Naive thymus-derived CD8-positive, alpha-beta T cell (primary cell): ENCODE measurements at places on chromosomes 5 and 9.

GRCh38 chr5:138095100-138095907, 11.5 kb downstream of the WNT8A start:
- H3K4me1 ChIP-seq: peaks cover 36% of the 10 kb centered on the region
- no peak overlapping the region for H3K4me3 ChIP-seq
- H3K27me3 ChIP-seq: peaks cover 9% of the 10 kb centered on the region
- no peaks in the 10 kb centered on the region for H3K36me3 ChIP-seq
- H3K27ac ChIP-seq: peak overlapping the region; percentile 7

- DNase-seq: no peak
- H3K4me1 ChIP-seq: no peaks in the 10 kb centered on the region
- peaks cover 21% of the 10 kb centered on the region for H3K27me3 ChIP-seq
- no peak overlapping the region for H3K4me3 ChIP-seq
Measured at GRCh38 chr5:169050636-169051035, 250.3 kb downstream of the SLIT3 start.

DNA sequence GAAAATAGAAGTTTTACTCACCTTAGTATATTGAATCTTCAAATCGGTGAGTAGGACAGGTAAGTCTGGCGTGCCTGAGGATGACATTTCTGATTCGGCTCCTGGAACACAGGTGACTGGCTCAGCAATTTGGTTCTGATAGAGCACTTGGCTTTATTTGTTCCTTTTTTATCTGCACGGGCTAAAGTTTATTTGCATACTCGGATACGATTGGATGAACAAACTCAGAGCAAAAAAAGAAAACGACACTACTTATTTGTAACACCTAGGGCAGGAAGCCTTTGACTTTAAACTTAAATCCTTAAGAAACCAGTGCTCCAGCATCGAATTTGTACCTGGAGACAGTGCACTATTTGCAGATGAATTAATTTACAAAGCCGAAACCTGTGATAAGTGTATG, at the start of gene ALDH1A1:
TSS of gene ALDH1A1 (minus strand) at position 140 of the 400 bp plus-strand sequence. CDS start at position 87, 53 bp downstream.
- H3K27ac ChIP-seq: no peak within 1 kb of the TSS
- no peak within 1 kb of the TSS for H3K4me3 ChIP-seq
- H3K4me1 ChIP-seq: peaks cover 27% of the 10 kb centered on the region
- peaks cover 19% of the 10 kb centered on the region for H3K27me3 ChIP-seq

DNA sequence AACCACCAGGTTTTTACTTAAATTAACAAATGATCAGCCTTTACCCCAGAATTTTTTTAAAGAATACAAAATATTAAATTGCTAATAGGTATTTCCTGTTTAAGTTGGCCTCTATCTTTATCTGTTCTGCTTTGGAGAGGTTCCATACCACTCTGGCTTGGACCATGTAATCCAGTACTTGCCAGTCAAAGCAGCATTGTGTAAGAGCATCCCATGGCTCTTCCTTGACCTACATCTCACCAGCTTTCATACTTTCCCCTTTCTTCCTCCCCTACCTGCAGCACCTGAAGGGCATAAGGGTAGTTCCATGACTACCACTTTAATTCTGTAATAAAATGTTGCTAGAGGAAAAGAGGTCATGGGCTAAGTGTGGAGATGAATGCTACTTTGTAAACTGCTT, 140.8 kb upstream of the MTAP start:
- DNase-seq: no peak
- H3K4me3 ChIP-seq: no peak overlapping the region
- no peak overlapping the region for H3K27ac ChIP-seq
- no peaks in the 10 kb centered on the region for H3K36me3 ChIP-seq
- no peaks in the 10 kb centered on the region for H3K27me3 ChIP-seq
- H3K4me1 ChIP-seq: no peaks in the 10 kb centered on the region

- H3K4me3 ChIP-seq: no peak overlapping the region
- H3K27me3 ChIP-seq: no peaks in the 10 kb centered on the region
- H3K27ac ChIP-seq: no peak overlapping the region
- no peaks in the 10 kb centered on the region for H3K4me1 ChIP-seq
- H3K36me3 ChIP-seq: no peaks in the 10 kb centered on the region
- no peak for DNase-seq
Measured at GRCh38 chr5:166834246-166834645, 1457.2 kb upstream of the WWC1 start.

- H3K4me1 ChIP-seq: no peaks in the 10 kb centered on the region
- DNase-seq: no peak
- H3K27me3 ChIP-seq: no peaks in the 10 kb centered on the region
Measured at GRCh38 chr9:29456940-29457339, 1883.7 kb upstream of the C9orf72 start.

DNA sequence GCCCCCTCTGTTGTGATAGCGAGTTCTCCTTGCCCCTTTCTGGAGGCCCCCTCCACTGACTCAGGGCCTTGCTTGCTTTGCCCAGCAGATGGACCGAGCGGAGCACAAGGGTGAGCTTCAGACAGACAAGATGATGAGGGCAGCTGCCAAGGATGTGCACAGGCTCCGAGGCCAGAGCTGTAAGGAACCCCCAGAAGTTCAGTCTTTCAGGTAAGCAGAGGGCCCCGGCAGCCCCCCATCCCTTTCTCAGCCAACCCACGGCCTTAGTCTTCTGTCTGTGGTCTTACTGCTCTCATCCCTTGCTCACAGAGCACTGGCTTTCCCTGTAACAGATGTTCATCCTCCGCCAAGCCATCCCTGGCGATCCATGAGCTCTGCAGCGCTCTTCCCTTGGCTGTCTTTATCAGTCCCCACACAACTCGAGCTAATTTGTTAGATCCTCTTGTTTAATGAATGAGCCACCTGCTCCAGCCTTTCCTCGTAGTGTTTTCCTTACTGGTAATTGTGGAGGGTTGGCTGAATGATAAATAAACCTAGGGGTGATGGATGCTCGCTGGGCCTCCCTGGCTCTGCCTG, 18.4 kb upstream of the RARS1 start:
- H3K27me3 ChIP-seq: peaks cover 22% of the 10 kb centered on the region
- no peak overlapping the region for H3K4me3 ChIP-seq
- no peak overlapping the region for H3K27ac ChIP-seq
- no peaks in the 10 kb centered on the region for H3K36me3 ChIP-seq

GRCh38 chr5:131148835-131149234, 16.2 kb downstream of the HINT1 start:
- DNase-seq: no peak
- no peaks in the 10 kb centered on the region for H3K36me3 ChIP-seq
- no peak overlapping the region for H3K4me3 ChIP-seq
- H3K4me1 ChIP-seq: peaks cover 2% of the 10 kb centered on the region

DNA sequence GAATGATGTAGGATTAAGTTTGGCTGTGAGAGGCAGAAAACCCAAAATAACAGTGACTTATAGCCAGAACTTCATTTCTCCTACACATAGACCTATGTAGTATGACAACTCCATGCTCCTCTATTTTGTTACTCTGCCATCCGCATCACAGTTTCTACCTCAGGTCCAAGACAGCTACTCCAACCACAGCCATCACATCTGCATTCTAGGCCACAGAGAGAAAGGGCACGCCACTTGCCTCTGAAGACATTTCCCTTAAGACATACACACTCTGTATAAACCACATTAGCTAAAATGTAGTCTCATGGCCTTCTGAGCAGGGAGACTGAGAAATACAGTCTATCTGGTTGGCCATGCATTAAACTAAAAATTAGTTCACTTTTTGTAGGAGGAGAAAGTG, 10.0 kb downstream of the SPINK4 start:
- no peaks in the 10 kb centered on the region for H3K4me1 ChIP-seq
- peaks cover 41% of the 10 kb centered on the region for H3K36me3 ChIP-seq
- H3K27ac ChIP-seq: no peak overlapping the region
- H3K4me3 ChIP-seq: no peak overlapping the region
- H3K27me3 ChIP-seq: no peaks in the 10 kb centered on the region
- no peak for DNase-seq

DNA sequence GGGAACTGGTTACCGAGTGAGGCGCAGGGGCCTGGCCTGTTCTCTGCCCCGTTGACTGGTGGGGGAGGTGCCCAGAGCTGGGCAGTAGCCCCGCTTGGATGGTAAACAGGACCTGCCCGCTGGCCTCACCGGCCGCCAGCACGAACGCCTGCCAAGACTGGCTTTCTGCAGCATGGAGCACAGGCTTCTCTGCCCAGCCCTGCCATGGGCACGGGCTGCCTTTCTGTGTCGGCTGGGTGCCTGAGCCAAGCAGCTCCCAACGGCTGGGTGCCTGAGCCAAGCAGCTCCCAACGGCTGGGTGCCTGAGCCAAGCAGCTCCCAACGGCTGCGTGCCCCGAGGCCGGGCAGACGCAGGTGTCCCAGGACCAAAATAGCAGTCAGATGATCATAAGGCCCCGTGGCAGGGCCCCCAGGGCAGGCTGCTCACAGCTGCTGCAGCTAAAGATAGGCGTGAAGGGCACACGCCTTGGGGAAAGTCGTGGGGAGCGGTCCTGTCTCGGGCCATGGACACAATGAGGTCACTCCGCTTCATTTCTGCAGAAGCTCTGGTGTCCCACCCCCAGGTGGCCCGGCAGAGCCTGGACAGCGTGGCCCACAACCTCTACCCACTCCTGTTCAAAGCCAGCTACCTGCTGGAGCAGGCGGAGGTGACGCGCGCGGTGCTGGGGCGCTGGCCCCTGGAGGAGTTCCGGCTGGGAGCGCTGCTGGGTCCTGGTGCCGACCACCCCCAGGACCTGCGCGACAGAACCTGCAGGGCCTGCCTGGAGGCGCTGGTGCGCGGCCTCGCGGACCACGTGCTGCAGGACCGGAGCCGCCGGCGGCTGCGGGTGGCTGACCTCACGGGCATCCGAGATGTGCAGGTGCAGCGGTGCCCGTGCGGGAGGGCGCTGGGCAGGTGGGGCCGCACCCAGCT, at the start of gene LRRC14B:
TSS of gene LRRC14B (plus strand) at position 460 of the 913 bp plus-strand sequence. CDS start at position 504, 44 bp downstream.
- peaks cover 16% of the 10 kb centered on the region for H3K4me1 ChIP-seq
- no peak for DNase-seq
- H3K4me3 ChIP-seq: peak within 1 kb of the TSS; percentile 22
- H3K27ac ChIP-seq: no peak within 1 kb of the TSS
- peaks cover 6% of the 10 kb centered on the region for H3K27me3 ChIP-seq

- no peak overlapping the region for H3K4me3 ChIP-seq
- no peak for DNase-seq
- H3K36me3 ChIP-seq: no peaks in the 10 kb centered on the region
- no peaks in the 10 kb centered on the region for H3K4me1 ChIP-seq
- H3K27ac ChIP-seq: no peak overlapping the region
Measured at GRCh38 chr9:88684845-88685244, 149.9 kb downstream of the NXNL2 start.

GRCh38 chr5:82793808-82794419, 283.3 kb downstream of the TMEM167A start:
- H3K36me3 ChIP-seq: no peaks in the 10 kb centered on the region
- peak; percentile 19 for DNase-seq
- no peak overlapping the region for H3K4me3 ChIP-seq
- H3K27ac ChIP-seq: no peak overlapping the region

DNA sequence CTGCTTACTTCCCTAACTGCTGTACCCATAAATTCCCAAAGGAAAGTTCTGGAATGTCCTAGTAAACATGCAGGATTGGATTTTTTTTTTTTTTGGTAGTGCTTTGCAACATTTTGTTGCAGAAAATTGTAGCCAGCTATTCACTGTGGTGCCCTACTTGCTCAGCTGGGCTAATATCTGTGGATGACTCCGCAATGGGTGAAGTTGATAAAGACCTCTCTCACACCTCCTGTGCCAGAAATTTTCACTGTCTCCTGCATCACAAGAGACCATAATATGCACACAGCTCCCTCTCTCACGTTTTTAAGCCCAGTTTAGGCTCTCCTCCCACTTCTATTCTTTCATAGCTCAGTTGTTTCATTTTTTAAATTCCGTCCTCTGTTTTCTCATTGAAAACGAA, 136.5 kb upstream of the C6 start:
- no peaks in the 10 kb centered on the region for H3K36me3 ChIP-seq
- H3K4me3 ChIP-seq: no peak overlapping the region
- DNase-seq: no peak
- no peaks in the 10 kb centered on the region for H3K4me1 ChIP-seq

DNA sequence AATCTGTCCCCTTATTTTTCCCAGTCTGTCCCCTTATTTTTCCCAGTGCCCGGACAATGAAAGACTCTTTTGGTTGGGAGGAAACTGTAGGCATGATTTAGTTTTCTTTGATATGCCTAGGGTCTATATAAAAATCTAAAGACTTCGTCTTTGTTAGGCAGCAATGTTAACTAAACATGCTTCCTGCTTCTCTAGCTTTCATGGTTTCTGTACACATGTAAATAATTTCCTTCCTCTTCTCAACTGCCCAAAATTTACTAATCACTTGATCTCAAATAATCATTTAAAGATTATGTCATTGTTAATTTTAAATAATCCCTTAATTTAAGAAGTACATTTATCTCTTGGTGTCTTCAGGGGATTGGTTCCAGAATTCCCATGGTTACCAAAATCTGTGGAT, 47.8 kb upstream of the RAPGEF6 start:
- H3K27ac ChIP-seq: no peak overlapping the region
- H3K27me3 ChIP-seq: no peaks in the 10 kb centered on the region
- H3K4me3 ChIP-seq: no peak overlapping the region
- H3K36me3 ChIP-seq: peaks cover 55% of the 10 kb centered on the region

GRCh38 chr5:149227168-149227826, 44.4 kb upstream of the AFAP1L1 start:
- H3K4me1 ChIP-seq: no peaks in the 10 kb centered on the region
- H3K27me3 ChIP-seq: peaks cover 3% of the 10 kb centered on the region
- no peak overlapping the region for H3K27ac ChIP-seq
- no peak for DNase-seq

GRCh38 chr5:96868603-96869371, 7.5 kb upstream of the ERAP2 start:
- peak; percentile 28 for DNase-seq
- H3K4me3 ChIP-seq: no peak overlapping the region
- H3K27me3 ChIP-seq: no peaks in the 10 kb centered on the region
- no peaks in the 10 kb centered on the region for H3K36me3 ChIP-seq

DNA sequence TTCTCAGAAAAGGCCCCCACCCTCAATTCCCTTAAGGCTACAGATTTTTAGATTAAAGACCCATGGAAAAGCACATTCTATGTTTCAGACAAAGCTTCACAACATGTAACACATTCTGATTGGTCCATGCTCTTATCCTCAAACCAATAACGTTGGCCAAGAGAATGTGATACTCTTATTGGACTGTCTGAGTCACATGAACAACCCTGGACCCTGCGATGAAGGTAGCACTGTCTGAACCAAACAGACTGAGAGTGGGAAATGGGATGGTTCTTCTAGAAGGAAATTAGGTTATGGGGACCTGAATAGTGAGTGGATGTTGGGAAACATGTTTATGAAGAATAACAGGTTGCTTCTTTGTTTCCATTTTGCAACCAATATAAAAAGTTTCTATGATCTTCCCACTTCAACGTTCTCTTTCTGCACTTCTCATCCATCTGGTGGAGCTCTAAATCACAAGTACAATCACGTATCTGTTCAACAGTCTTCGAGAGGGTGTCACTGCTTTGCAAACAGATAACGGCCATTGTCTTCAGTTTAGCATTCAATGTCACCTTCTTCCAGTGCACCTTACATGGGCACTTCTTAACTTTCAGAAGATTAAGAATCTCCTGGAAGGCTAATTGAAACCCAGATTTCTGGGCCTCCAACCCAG, 81.6 kb downstream of the PTCH1 start:
- H3K27me3 ChIP-seq: peaks cover 10% of the 10 kb centered on the region
- DNase-seq: no peak
- no peak overlapping the region for H3K27ac ChIP-seq
